Cerebellar nuclear complex (tissue), 1 donor: ENCODE measurements at places on chromosomes 12 and 14.

- no peak for DNase-seq
Measured at GRCh38 chr14:96261053-96261452, 5.0 kb downstream of the BDKRB1 start.

DNA sequence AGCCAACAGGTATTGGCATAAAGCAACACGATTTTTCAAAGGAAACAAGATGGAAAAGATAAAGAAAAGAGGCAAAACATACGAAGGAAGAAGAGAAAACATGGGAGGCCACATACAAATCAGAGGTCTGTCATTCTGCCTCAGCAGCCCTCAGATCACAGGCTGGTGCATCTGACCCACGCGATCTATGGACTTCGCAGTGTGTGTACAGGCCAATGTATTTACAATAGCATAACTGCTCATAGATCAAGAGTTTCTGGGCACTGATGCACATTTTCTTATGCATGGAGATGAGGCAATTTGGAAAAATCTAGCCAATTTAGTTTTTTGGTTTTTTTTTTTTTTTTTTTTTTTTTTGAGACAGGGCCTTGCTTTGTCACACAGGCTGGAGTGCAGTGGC is 245.4 kb downstream of the DUSP6 start:
- no peak for DNase-seq

GRCh38 chr12:67276421-67276820 is 7.3 kb downstream of the CAND1 start:
- no peak for DNase-seq

- DNase-seq, result no peak
Measured at GRCh38 chr14:95432144-95433093, 84.0 kb downstream of the SYNE3 start.

GRCh38 chr12:25866586-25867378 is 91.7 kb upstream of the RASSF8 start:
- DNase-seq, result no peak

DNA sequence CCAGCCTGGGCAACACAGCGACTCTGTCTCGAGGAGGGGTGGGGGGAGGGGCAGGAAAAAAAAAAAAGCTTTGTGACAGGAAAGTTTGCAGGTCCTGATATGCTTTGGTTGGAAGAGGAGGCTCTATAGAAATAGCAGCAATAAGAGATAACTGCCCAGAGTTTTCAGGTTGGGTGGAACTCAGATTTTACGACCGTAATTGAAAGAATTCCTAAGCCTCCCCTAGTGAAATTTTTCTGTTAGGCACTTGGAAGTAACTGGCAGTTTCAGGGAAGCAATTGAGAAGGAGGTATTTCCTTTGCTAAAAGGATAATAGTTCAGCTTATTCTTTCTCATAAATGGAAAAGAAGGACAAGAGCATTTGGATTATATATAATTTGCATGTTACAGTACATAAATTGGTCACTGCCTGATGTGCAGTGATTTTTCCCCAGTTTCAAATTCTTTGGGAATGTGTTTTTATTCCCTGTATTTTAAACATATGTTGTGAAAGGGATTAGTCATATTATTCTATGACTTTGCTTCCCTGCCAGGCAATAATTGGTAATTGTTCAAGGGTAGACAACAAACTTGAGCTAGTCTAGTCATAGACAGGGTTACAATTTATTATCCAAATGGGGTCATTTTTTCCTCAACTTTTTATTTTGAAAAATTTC is 452.8 kb downstream of the AEBP2 start:
- DNase-seq, result no peak

DNA sequence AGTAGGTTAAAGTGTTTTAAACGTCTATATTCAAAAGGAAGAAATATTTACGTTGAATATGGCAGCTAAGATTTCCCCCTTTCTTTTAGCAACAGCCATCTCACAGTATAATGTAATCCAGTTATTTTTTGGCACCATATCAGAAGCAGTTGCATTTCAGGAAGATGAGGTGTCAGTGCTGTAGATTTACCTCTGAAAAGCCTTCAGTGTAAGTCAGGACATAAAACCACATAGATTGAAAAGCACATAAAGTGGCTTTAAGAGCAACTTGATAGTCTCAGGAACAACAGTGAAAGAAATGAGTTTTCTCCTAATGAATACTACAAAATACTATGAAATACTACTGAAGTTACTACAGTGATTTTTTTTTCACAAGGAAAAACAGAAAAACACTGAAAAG is 6.9 kb downstream of the MLH3 start:
- no peak for DNase-seq

DNA sequence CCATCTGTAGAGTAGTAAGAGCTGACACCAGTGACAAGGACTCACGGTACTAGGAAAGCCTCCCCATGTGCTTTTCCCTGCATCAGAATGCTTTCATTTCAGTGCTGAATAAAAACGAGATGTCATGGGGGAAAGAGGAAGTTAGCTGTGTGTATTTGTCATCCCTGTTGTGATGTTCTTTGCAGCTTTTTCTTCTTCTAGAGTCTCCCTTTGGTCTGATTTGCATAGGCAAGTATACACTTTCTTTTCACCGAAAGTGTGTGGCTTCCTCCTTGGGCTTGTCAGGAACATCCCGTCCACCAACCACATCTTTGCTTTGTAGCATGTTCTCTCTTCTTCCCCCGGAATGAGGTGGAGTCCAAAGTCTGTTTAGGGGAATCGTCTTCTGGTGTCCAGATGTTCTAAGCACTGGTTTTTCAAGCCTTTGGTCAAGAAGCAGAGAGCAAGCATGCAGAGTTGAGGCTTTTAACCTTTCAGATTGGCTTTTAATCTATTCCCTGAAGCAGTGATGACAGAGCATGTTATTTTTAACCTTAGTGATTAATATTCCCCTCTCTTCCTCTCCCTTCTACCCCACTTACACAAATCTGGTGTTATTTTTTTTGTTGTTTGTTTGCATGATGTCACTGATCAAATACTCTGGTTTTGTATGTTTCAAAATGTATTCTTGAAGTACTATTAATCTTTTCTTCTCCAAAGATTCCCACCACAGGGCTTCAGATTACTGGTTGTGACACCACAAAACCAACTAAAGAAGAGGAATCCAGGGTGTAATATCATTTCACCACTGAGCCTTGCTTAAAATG is 163.4 kb downstream of the SAMD4A start:
- no peak for DNase-seq
